Putamen (tissue), 1 donor: ENCODE measurements at places on chromosomes 13 and 19.
A peak's percentile ranks its signal among the peaks of the same experiment; 100 is the strongest.

- DNase-seq = no peak
Measured at GRCh38 chr13:23175920-23176319, 4.9 kb upstream of the SGCG start.

GRCh38 chr13:34926508-34926907, 15.6 kb upstream of the NBEA start:
- no peak for DNase-seq

DNA sequence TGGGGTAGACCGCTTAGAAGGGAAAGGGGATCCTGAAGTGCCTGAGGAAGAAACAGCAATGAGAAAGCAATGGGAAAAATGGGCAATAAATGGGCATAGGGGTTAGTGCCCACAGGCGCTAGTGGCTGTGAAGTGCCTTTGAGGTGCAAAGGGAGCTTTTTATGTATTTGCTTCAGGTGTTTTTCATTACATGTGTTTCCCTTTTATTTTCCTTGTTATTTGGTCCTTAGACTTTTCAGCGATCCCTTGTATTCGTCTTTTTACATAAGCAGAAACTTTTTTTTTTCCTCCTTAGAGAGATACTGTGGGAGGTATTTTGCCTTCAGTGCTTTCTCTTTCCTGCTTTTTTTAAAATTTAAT, 19.6 kb downstream of the NFIX start:
- no peak for DNase-seq

GRCh38 chr19:45376045-45376724, 5.8 kb upstream of the ERCC2 start:
- DNase-seq = no peak

GRCh38 chr19:30696514-30696913, 324.3 kb downstream of the ZNF536 start:
- DNase-seq = no peak

GRCh38 chr19:50481351-50482149, 4.9 kb upstream of the GARIN5A start:
- DNase-seq = no peak

GRCh38 chr13:70534466-70534865, 426.2 kb upstream of the KLHL1 start:
- no peak for DNase-seq

- no peak for DNase-seq
Measured at GRCh38 chr13:75407998-75408397, 74.0 kb downstream of the TBC1D4 start.

DNA sequence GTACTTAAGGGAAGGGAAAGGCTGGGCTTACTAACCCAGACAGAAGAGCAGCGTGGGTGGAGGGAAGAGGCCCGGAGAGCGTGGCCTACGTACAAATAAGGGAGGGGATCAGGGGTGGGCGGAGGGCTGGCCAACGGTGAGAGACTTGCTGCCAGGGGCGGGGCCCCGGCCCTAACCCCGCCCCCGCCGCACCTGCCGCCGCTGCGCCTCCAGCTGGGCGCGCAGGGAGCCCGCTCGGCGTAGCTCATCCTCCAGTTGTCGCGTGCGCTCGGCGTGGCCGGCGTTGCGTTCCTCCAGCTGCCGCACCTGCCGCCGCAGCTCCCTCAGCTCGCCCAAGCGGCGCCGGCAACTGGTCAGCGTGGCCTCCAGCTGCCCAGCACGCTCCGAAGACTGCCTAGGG, 5.7 kb downstream of the HOOK2 start:
- no peak for DNase-seq

GRCh38 chr13:34012382-34012781, 194.4 kb downstream of the RFC3 start:
- no peak for DNase-seq

DNA sequence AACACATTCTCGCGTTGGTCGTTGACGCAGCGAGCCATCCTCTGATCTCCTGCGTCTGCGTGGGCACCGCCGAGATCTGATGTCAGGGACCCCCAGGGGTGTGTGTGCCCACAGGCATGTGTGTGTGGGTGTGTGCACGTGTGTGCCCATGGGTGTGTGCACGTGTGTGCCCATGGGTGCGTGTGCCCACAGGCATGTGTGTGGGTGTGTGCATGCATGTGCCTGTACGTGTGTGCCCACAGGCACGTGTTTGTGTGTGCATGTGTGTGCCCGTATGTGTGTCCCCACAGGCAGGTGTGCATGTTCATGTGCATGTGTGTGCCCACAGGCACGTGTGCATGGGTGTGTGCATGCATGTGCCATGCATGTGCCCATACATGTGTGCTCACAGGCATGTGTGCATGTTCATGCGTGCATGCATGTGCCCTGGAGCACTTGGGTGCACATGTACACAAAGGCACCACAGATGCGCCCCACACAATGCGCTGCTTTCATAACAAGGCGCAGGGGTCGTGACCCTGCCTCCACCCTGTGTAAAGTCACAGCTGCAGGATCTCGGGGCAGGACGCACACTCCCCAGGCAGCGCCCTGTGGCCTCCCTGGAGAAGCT, 77.5 kb downstream of the RASA3 start:
- no peak for DNase-seq

DNA sequence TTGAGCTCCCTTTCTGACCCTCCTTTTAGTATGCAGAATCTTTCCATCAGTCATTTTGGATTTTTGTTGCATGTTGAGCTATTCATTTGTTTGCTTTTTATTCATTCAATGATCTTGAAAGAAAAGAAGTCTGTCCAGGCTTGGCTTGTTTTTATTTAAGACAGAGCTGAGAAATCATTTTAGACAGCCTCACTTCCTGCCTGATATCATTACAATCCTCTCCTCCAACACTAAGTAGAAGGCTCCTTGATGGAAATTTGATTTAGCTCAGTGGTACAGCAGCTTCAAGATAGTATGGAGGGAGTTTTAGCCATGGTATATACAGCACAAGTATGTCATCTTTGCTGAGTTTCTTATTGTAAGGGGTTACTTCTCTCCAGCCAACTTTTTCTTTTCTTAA, 28.4 kb downstream of the MBNL2 start:
- DNase-seq = no peak

DNA sequence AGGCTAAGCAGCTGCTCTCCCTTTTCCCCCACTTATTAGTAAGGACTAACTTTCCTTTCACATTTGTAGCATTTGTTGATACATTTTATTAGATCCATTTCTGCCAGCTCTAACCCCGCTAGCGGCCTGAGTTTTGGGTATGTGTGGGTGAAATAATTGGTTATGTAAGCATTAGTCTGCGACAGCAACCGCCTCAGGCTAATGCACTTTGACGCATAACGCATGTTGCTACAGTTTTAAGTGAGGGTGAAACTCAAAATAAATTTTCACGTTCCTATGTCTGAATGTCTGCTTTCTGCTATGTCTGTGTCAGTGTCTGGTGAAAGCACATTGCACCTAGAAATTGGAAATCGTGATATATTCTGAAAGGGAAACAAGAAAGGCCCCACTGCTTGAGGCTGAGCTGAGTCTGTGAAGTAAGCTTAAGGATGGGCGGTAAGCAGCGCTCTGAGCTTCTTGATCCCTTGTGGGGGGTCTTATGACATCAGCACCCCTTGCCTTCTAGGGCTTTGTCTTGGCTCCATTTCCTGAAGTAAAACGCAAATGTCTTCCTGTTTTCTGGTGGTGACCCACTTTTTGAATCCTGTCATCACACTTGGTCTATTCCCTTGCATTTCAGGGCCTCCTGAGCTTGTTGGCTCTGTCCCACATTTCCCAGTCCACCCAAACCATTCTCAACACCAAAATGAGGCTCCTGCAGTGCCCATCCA, 648.3 kb upstream of the ARGLU1 start:
- DNase-seq = no peak

DNA sequence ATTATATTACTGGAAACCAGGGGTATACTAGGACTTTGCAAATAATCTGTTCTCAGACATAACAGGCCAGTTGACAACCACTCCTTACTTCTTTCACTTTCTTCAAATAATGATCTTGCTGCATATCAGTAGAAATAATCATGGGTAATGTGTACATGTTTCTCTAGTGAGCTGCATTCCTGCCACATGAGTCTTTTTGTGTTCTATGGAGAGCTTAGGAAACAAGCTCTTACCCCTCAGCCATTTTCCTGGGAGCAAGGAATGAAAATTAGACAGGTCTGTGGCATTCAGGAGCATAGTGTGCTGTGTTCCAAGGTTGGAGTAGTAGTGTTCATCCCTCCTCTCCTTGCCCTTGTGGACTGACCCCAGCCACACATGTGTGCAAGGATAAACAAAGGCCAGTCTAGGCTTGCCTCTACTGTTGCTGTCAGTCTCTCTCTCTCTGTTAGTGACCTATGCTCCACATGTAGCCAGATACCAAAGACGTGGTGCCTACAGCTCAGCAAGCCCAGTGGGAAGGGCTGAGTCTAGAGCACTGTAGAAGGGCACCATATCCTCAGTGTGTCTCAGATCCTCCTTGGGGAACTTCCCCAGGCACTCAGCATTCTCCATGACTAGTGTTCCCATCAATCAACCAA, 11.5 kb upstream of the OXGR1 start:
- DNase-seq = no peak

GRCh38 chr19:7701654-7702457, at the start of gene FCER2:
TSS of gene FCER2 (minus strand) at chr19:7702131. CDS start at chr19:7699760, 2,371 bp downstream.
- DNase-seq = no peak

DNA sequence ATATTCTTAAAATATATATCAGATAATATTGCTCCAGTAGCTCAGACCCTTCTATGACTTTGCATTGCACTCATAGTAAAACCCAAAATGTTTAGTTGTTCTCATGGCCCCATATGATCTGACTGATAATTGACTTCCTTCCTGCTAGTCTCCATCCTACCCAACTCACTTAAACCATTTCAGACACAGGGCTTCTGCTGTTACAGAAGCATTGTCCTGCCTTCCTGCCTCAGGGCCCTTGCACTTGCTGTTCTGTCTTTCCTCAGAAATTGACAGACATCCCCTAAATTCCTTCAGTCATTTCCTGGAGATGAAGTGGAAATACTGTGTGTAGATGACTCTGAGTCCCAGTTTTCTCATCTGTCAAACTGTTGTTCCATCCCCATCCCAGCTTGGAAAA, 19.7 kb downstream of the FBXL12 start:
- DNase-seq = no peak

- no peak for DNase-seq
Measured at GRCh38 chr19:33206261-33207039, 12.3 kb downstream of the LRP3 start.

DNA sequence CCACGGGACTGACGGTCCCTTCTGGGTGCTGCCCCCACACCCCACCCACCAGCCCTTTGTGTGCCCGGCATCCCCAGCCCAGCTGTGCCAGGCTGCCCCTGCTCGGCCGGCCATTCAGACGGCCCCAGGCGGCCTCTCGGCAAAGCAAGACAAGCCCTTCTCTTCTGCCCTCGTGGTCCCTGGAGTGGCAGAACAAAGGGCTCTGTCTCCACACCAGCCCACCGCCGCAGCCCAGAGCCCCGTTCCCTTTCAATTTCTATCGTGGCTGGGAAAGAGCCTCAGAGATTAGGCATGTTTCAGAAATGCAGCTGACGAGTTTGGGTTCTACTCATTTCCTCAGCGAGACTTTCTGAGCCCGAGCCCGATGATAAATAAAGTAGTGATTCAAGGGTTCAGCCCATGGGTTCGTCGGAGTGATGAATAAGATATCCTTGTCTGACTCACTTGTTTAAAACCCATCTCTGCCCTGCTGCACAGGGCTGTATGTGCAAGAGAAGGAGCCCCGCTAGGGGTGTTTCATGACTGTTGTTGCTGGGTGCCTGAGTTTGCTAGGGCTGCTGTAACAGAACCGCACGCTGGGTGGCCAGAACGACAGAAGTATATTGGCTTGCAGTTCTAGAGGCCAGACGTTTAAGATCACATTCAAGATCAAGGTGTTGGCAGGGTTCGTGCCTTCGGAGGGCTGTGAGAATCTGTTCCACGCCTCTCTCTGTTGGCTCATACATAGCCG, 4.3 kb downstream of the MYO9B start:
- DNase-seq = peak; percentile 85

DNA sequence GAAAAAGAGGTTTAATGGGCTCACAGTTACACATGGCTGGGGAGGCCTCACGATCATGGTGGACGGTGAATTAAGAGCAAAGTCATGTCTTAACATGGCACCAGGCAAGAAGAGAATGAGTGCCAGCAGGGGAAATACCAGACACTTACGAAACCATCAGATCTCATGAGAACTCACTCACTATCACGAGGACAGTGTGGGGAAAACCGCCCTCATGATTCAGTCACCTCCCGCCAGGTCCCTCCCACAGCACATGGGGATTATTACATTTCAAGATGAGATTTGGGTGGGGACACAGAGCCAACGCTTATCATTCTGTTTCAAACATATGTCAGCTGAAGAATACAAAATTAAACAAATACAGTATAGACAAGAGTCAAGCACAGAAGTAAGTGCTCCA, 165.1 kb downstream of the PCCA start:
- DNase-seq = no peak

DNA sequence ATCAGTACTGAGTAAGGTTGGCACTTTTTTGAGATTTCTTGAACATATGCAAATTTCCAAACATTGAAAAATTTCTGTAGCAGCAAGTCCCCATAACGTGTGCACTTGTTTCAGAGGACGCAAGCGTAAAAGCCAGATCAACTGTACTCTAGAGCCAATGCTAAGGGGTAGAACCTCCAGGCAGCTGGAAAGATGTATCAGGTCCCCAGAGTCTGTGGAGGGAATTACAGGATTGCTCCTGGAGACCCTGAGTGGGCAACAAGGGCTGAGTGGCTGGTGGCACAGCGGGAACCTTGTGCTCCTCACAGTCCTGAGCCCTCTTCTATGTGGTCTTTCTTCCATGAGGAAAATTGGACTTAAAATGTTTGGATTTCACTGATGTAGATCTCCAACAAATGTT, 53.9 kb upstream of the AMER2 start:
- no peak for DNase-seq

- no peak for DNase-seq
Measured at GRCh38 chr13:75612354-75612753, 23.8 kb upstream of the LMO7 start.

DNA sequence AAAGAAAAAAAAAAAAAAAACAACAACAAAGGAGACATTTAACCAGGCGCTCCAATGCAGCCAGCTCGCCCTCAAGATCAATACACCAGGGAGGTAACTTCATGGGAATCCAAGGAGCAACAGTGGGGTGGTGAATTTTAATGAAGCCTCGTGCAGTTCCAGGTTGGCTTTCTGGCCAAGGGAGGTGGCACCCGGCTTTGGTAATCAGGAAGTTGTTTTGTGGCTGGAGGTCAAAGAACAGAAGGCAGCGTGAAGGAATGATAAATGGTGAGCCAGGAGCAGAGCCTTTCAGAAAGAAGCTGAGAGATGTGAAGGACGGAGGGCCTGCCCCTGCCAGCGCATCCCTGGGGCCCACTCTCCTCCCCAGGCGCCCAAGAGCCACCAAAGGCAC, 188.2 kb upstream of the TSC22D1 start:
- DNase-seq = no peak
